ENCODE measurements at places on chromosomes 11 and 22.

GRCh38 chr11:79353706-79354105 lies 87.1 kb downstream of the TENM4 start:
- no peak for DNase-seq

GRCh38 chr11:44854086-44854485 lies 96.6 kb downstream of the TP53I11 start:
- DNase-seq: no peak

- no peak for DNase-seq
These were observed 112.3 kb downstream of the TMPRSS5 start for GRCh38 chr11:113593698-113594308.

- DNase-seq: no peak
These were observed 109.7 kb upstream of the RRM1 start for GRCh38 chr11:3984896-3985295.

- no peak for DNase-seq
These were observed 8.5 kb upstream of the PLET1 start for GRCh38 chr11:112269139-112269538.

- DNase-seq: no peak
These were observed 31.4 kb downstream of the LIMK2 start for GRCh38 chr22:31243339-31244045.

DNA sequence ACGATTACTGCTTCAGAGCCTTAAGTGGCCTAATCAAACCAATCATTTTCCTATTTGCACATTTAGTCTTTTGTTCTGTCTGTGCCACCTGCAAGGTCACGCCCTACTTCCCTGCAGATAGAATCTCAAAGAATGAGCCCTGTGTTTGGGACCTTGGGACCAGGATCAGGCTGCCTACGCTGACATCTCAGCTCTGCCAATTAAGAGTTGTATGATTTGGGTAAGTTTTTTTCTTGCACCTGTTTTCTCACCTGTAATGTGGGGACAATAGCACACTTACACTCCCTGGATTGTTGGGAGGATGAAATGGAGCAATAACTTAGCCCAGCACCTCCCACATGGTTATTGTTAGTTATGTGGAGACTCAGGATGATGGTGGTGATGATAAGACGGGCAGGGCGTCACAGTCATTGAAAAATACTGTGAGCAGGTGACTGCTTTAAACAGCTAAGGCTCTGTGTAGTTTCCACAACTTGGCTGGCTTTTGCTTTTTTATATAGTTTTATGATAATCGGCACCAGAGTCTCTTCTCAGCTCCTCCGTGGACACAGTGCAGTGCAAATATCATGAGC lies 155.0 kb downstream of the ADAMTS15 start:
- DNase-seq: no peak

Data from omental fat pad (tissue), 4 donors.